ENCODE measurements at places on chromosomes 1 and 21.

- DNase-seq: no peak
Measured at GRCh38 chr1:10064416-10065343, 31.9 kb downstream of the UBE4B start.

DNA sequence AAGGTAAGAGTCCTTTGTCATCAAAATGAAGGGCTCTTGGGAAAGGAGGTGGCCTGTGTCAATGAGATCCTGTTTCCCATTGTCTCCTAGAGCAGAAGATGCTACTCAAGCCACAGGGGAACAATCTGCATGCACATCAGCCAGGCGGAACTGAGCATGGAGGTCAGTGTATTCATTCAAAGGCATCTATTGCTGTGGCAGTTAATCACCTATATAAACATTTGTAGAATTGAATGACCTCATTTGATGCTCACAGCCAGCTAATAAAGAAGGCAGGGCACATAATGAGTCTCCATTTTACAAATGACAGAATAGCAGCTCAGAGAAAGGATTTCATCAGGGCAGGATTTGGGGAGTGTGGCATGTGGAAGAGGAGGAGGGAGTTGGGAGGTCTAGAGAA, 5.7 kb upstream of the FYB2 start:
- DNase-seq: no peak

- no peak for DNase-seq
Measured at GRCh38 chr1:66370462-66370971, 163.4 kb upstream of the SGIP1 start.

DNA sequence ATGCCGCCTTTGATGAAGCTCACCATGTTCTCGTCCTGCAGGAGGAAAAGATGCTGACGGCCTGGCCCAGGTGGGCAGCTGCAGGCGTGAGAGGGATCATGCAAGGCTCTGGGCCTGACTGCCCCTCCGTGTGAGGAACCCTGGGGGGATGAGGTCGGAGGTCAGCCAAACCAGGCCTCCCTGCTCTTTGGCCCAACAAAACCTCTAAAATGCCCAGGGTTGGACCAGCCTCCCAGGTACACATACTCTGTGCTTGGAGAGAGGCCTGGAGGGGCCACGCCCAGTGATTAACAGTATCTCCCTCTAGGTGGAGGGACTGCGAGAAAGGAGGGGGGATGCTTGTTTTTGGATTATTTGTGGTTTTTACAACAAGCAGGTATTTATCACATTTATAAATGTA, 21.1 kb downstream of the TTC39A start:
- DNase-seq: no peak

GRCh38 chr1:14082331-14082730, 382.3 kb downstream of the PRDM2 start:
- no peak for DNase-seq

DNA sequence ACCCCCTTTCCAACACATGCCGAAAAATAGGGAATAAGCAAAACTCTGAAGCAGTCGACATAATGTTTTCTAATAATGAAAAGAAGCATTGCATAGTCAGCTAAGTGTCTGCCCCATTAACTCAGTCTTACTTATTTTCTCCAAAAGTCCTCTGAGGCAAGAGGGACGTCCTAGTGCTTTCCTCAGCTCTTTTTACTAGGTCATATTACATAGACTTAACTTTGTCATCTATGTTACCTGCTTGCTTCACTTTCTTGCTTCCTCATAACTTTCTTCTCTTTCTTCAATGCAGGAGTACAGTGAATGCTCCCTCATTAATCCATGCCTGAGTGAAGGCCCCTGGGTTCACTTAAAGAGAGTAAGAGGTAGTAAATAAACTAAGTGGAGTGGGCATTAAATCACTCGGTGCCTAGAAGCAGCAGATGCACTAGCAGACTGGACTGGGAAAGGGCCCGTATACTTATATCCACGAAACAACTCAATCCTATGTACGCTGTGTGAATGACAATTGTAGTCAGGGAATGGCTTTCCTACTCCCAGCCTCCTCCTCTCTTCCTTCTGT, 210.5 kb upstream of the SPAG17 start:
- no peak for DNase-seq

GRCh38 chr1:166193057-166193698, 26.4 kb upstream of the FAM78B start:
- DNase-seq: no peak

GRCh38 chr1:234892642-234893041, 236.0 kb downstream of the TOMM20 start:
- DNase-seq: no peak

DNA sequence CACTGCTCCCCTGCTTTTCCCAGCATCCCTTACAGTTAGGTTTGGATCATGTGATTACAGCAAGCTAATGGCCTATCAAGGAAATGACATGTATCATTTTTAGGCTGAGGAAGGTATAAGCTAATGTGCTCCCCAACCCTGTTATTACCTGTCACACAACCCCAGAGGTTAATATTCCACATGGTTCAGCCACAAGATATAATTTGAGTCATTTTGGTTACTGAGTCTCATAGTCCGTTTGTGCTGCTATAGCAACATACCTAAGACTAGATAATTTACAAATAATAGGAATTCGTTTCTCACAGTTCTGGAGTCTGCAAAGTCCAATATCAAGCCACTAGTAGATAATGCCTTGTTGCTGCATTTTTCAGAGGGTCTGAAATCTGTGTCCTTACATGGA, 29.1 kb upstream of the SLC16A1 start:
- DNase-seq: no peak

DNA sequence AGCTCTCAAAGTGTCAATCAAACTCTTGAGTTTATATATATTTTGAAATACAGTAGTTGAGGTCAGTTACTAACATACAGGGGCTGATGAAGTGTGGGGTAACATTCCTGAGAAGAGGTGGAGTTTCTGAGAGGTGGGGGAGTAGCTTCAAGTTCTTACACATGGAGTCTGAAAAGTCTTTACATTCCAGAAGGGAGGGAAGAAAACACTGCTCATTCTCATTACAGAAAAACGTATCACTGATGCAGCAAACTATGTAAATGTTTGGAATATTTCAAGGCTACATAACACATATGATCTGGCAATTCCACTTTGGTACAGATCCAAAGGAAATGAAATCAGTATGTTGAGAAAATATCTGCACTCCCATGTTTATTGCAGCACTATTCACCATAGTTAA, 1065.8 kb upstream of the B3GALT2 start:
- DNase-seq: no peak

DNA sequence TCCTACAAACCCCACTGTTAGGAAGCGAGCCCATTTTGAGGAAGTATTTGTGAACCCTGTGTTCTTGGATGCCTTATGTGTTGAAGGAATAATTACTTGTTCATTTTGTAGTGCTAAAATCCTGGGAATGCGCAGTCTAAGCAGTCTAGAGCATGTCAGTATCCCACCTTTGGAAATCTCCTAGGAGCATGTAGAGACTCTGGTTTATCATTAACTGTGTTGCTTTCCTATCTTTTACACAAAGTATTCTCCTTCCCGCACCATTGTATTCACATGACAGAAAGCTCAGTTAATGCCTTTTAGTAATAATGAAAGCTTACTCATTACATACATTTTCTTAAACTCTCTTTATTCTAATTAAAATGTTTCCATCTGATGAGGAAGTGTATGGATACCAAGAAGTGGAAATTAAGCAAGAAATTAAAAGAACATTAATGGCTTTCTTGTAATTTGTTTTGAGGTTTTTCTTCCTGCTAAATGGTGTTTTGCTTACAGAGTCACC, 99.4 kb downstream of the CAMTA1 start:
- DNase-seq: no peak

- DNase-seq: no peak
Measured at GRCh38 chr21:15401331-15401730, 328.5 kb upstream of the USP25 start.

- no peak for DNase-seq
Measured at GRCh38 chr1:208248991-208249696, 5.0 kb upstream of the PLXNA2 start.

- no peak for DNase-seq
Measured at GRCh38 chr1:18676332-18676781, 45.7 kb downstream of the PAX7 start.

- DNase-seq: no peak
Measured at GRCh38 chr1:197319631-197320030, 51.6 kb downstream of the CRB1 start.

DNA sequence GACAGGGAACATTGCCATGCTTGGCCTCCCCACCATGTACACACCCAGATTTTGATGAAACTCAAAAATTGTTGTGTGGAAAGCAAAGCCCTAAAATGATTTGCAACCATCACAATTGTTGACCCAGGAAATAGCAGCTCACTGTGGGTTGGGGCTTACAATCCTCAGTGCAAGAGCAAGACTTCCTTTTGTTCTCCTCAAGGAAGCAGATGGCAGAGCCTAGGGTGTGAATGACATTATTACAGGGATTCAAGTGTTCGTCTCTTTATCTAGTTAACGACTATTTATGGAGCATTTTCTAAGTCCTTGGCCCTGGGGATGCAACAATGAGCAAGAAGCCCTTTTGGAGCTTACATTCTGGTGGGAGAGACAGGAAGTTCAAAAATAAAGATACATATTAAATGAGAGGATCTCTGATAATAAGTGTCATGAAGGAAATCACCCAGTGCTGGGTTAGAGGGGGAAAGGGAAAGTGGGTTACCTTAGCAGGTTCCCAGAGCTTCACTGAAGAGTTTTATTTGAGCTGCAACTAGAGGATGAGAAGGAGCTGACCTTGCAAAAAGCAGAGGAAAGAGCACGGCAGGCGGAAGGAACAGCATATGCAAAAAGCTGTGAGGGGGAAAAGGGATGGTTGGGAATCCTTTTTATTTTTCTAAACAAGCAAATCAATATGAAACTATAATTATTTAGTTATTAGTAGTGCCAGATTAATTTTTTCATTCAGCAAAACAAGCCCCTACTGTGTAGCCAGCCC, 38.5 kb upstream of the ID3 start:
- DNase-seq: no peak

GRCh38 chr1:173870252-173871075, 2.3 kb downstream of the ZBTB37 start:
- DNase-seq: no peak

DNA sequence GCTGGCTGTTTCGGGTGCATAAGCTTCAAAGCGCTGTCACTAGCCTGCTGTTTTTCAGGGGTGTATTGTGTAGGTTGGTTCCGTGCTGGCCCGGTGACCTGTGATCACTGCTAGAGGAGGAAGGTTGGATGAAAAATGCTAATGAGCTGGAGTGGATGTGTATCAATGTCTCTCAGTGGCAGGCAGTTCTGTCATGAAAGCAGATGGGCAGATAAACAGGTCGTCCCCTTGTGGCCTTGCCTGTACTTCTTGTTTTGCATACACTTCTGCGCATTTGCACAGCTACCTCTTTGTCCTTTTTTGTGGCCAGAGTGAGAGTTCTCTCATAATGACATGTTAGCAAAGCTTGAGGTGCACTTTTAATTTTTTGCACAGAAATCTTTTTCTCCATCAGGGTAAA, 2.9 kb downstream of the SELENON start:
- DNase-seq: no peak

- DNase-seq: peak; percentile 1
Measured at GRCh38 chr21:35400233-35400939, 351.3 kb upstream of the RUNX1 start.

- no peak for DNase-seq
Measured at GRCh38 chr1:97350662-97351061, 570.2 kb downstream of the DPYD start.

- no peak for DNase-seq
Measured at GRCh38 chr1:205588636-205589035, 43.2 kb downstream of the ELK4 start.

DNA sequence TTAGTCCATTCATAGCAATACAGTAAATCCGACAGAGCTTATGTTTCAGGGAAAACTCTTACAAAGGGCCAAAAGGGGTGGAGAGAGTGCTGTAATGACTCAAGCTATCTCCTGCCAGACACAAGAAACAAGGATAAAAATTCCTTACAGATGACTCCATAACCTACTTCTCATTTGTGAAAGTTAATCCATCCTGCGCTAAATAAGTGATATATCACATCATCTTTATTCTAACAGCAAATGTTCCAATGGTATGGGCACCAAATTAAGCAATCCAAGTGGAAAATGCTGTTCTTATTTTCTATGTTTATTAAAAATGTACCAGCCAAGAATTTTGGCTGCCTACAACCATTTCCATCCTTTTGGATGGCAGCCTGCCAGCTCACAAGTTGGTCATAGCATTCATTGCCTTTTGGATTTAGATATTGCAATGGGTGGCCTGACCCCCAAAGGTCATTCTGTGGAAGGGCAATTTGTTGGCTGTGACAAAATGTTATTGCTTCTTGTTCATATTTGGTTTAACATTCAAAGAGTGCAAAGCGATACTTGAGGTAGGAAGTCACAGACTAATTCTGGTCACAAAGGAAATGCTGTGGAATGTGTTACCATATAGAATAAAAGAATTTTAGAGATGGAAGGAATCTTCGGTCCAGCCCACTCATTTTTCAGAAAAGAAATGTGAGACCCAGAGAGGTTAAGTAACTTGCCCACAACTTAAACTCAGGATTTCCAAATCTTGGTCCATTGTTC, 2.8 kb upstream of the ENAH start:
- DNase-seq: no peak

- DNase-seq: no peak
Measured at GRCh38 chr1:64599242-64599641, 129.3 kb downstream of the CACHD1 start.

DNA sequence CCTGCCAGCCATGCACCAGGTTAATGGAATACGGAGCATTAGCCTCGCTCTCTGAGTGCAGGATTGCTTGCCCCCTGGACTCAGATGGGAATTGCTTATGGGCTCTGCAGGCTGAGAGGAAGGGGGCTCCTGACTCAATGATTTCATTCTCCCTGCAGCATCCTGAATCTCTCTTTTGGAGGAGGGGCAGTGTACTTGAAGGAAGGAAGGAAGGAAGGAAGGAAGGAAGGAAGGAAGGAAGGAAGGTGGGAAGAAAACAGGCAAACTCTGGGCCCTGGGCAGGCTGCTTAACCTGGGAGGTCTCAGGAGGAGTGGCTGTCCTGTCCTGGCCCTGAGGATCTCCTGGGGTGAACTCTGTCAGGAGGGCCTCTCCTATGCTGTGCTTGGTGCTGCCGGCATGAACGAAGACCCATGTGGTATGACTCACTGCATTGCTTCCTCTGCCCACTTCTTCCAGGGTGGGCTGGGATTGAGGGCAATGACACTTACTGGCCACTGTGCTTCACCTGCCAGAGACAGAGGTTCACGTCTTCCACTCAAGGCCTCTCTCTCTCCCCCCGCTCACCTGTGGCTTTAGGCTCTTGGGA, 257.1 kb upstream of the CSF3R start:
- DNase-seq: no peak

- DNase-seq: no peak
Measured at GRCh38 chr1:81230983-81231728, 569.6 kb upstream of the ADGRL2 start.

All from stimulated activated CD8-positive, alpha-beta memory T cell treated with anti-CD3 and anti-CD28 coated beads, Interleukin-12 subunit alpha, Interleukin-12 subunit beta, amount 100 ng/mL, for 4 hours (primary cell).